Naive B cell (primary cell): ENCODE measurements at places on chromosomes 6 and 20. TPM values are rescaled to one million over a fixed set of nuclear protein-coding genes. Genes with fewer than 3 reads are reported as not detected.

GRCh38 chr6:72642435-72642834, 20.6 kb downstream of the KCNQ5 start:
- peaks cover 18% of the 10 kb centered on the region for H3K4me1 ChIP-seq
- peaks cover 5% of the 10 kb centered on the region for H3K36me3 ChIP-seq
- no peaks in the 10 kb centered on the region for H3K27me3 ChIP-seq
- no peak for DNase-seq

DNA sequence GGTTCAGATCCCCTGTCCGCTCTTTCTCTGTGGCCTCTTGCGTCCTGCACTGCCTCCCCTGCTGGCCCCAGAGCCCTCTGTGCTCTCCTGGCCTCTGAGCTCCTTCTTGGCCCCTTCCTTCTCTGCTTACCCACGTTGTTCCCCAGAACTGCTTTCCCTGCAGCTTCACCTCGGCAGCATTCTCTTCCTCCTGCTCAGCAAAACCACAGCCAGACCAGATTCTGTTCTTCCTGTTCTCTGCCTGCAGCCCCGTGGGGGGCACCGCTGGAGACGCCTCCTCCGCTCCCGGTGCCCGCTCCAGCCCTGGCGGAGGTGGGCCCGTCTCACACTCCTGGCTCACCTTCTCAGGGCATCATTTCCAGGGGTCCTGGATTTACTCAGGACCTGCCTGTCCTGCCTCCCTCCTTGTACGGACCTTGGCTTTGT, 59.7 kb downstream of the TCP11 start:
- H3K4me1 ChIP-seq, result peaks cover 2% of the 10 kb centered on the region
- DNase-seq, result no peak

GRCh38 chr6:117531346-117531745, 48.9 kb downstream of the DCBLD1 start:
- no peaks in the 10 kb centered on the region for H3K36me3 ChIP-seq
- no peak overlapping the region for H3K27ac ChIP-seq
- no peak overlapping the region for H3K4me3 ChIP-seq
- peaks cover 28% of the 10 kb centered on the region for H3K27me3 ChIP-seq

The LY6G6F gene
- not detected for polyA plus RNA-seq

DNA sequence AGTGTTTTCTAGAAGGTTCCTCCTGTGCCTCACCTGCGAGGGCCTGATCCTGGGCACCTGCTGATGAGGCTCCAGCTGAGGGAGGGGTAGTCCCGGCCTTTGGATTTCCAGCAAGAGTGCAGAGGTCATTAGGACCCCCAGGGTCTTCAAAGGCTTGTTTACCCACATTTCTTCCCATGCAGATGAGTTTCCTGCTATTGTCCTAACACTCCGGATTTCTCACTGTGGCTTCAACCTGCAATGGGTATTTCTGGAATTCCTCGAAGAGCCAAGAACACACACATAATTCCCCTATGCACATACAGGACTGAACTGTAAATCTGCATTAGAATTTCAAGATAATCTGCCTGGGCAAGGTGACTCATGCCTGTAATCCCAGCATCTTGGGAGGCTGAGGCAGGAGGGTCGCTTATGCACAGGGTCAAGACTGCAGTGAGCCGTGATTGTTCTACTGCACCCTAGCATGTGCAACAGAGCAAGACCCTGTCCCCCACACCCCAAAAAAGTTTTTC, 53.9 kb downstream of the ADNP start:
- no peak overlapping the region for H3K4me3 ChIP-seq
- no peaks in the 10 kb centered on the region for H3K27me3 ChIP-seq
- no peak overlapping the region for H3K27ac ChIP-seq
